ENCODE measurements at places on chromosomes 2 and 18.

GRCh38 chr2:124482044-124482443 is 457.0 kb downstream of the CNTNAP5 start:
- DNase-seq = no peak

DNA sequence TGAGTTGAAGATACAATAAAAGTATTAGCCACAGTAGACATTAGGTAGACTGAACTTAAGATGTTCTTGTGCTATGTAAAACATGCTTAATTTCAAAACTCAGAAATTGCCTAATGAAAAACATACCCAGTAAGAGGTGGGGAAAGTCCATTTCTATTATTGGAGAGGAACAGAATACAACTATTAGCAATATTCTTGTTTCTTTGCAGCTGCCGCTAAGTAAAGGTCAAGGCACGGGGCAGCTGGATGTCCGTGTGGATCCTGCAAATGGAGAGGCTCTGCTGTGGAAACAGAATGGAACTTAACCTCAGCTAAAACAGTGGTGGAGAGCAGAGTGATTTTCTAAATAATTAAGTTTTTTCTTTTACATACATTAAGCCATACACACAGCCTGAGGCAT is 139.2 kb upstream of the ARHGAP28 start:
- no peak for DNase-seq

- DNase-seq = no peak
Measured at GRCh38 chr2:111062417-111062816, 58.3 kb upstream of the BCL2L11 start.

DNA sequence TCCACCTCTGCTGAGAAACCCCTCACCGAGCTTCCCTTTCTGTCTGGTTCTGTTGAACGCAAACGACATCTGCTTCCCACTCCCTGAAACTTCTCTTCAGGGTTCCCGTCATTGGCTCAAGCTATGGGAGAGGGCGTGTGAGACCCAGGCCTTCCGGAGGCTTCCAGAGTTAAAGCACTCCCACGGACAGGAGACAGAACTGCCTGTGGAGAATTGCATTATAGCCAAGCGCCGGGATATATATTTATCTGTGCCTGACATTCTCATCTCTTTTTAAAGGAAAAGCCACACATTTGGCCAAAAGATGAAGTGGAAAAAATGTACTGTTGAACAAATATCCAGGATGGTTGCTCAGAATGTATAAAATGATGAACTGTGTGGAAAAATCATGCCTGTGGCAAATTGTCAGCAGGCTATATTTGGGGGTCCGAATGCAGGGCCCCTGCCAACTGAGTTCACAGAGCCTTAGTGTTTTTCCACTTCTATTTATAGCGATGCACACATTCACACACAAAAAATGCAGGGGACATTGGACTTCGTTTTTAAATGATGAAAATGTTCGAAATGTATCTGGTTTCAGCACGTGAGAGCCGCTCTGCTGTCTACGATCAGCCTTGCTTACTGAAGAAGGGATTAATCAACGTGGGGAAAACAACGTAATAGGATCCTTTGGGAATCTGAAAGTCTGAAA is 59.5 kb downstream of the E2F6 start:
- DNase-seq = no peak

DNA sequence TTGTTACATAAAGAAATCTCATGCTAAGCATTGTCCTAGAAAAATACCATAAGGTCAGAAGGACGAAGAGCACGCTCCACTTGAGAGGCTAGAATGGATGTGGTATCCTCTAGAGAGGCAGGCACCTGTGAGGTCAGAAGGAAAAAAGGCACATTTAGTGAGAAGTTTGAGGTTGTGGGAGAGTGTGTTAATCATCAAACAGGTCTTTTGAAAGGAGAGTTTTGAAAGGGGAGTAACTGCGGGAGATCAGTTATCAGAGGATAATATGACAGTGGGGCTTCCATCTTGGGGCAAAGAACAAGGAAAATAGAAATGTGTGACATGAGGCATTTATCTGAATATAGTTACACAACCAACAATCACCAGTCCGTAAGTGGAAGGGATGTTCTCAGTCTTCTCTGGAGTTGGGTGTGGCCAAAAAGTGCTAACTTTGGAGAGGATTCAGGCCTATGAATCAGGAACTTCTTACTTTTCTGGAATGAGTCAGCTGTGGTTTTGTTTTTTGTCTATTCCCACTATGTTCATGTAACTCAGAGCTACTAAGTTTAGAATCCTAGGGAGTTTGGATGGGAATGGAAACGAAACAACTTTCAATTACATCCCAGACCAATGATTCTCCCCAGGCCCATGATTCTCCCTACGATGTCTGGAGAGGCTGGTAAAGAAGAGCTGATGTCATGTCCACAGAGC is 451.4 kb upstream of the ST6GAL2 start:
- DNase-seq = no peak

- DNase-seq = no peak
Measured at GRCh38 chr2:241494311-241494908, 14.0 kb downstream of the STK25 start.

GRCh38 chr2:155308367-155309009 is 610.0 kb downstream of the KCNJ3 start:
- no peak for DNase-seq

DNA sequence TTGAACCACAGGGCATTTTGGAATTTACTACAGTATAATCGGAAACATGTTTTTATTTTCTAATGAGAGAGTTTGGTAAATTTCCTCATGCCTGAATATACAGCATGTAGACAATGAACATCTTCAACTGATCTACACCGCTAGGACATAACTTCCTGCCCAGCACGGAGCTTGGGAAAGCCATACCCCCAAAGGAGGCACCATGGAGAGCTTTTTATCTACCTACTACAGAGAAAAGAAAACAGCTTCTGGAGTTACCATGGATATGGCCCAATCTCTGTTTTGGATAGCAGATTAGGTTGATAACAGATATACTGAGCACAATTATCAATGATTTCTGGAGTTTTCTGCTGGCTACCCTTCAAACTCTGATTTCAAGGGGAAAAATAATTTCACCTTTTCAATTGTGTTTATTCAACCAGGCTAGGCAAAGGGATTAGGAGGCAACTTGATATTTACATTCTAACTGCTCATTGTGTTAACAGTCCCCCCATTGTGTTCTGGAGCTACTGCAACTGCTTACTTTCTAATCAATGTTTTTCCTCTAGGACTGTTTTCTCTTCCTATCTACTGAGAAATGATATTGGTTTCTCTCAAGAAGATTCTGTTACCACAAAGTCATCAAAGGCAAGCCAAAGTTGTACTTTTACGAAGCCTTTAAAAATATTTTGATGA is 123.0 kb upstream of the ARHGAP28 start:
- DNase-seq = no peak

GRCh38 chr18:70455731-70456130 is 166.9 kb downstream of the SOCS6 start:
- DNase-seq = no peak

GRCh38 chr2:219633276-219634065 is 6.0 kb downstream of the SLC4A3 start:
- no peak for DNase-seq

DNA sequence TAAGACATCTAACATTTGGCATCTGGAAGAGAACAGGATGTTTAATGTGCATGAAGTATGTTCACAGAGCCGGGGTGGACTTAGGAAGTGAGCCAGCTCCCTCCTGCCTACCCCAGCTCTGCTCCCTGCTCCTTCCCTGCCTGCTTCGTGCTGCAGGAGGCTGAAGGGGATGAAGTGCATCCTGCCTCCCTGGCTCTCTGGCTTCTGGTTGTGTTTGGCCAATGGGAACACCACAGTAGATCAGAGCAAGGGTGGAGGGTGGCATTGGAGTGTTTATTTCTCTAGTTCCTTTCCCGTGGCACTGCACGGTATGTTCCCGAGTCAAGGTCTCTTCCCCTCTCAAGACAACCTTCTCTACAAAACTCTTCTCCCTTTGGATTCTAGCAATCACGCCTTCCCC is 379.9 kb downstream of the CLIP4 start:
- DNase-seq = no peak

GRCh38 chr18:44592639-44593038 is 88.0 kb upstream of the SETBP1 start:
- no peak for DNase-seq

- DNase-seq = no peak
Measured at GRCh38 chr2:186308347-186308746, 177.7 kb upstream of the ZC3H15 start.

GRCh38 chr2:152042636-152043615 is 55.9 kb downstream of the CACNB4 start:
- DNase-seq = no peak

- no peak for DNase-seq
Measured at GRCh38 chr2:96540136-96540535, 3.6 kb downstream of the ARID5A start.

DNA sequence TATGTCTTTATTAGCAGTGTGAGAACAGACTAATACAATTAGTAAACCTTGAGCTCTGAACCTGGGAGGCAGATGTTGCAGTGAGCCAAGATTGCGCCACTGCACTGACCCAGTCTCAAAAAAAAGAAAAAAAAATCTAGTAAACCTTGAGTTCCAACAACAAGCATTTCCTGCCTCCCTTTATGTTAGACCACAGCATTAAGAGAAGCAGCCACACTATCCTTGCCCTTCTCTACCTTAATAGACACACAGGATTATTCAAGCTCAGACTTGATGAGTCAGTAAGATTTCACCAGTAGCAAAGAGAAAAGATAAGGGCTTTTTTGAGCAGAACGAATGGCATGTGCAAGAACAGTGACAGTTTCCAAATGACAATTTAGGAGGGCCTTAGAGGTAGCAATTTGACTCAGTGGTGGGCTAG is 18.0 kb upstream of the GLS start:
- no peak for DNase-seq

DNA sequence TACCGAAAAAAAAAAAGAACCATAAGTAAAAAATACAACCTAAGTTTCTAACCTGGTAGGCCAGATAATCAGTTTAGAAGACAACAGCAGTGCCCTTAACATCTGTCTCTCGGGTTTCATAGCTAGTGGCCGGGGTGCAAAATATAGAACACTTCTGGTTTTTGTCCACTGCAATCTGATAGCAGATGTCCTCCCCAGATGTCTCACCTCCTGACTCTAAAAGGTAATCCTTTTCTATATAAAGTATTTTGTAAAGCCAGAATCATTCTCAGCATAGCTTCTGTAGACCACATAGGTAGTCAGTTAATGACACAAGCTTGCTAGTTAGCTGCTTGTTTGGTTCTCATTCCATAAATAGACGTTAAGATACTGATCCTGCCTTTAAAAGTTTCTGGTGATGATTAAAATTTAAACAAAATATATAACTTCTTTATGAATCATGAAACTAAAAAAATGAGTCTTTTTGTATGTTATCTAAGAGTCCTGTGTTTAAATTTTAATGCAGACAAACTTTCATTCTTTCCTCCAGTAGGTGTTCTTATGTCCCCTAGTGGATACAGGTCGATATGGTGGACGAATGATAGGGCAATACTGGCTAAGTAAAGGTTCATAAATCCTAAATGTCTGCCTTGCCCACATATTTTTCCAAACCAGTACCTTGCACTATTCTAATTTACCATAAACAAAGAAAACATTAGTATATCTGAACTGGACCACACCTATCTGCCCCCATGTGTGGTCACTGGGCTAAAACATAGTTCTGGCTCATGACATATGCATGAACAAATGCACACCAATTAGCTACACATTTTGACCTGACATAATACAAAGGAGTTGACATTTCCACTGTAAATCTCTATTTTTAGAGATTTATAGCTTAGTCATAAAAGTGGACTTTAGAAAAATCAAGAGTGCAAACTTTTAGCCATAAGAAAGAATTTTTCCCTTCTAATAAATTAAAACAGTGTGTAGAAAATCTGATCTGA is 171.0 kb downstream of the SRBD1 start:
- no peak for DNase-seq

DNA sequence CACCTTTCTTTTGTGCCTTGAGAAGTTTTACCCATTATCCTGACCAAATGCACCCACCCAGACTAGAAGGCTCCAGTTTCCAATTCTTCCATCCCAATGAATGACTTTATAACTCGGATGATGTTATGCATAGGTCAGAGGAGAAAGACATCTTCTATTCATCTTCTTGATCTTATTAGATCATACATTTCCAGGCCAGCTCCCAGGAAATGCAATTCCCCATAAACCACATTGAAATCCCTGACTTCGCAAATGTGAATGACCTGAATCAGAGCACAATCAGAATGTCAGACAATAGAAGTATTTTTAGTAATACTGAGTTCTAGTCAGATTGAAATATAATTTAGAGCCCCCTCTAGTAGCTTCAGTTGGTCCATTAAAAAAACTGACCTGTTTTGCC is 62.9 kb downstream of the NYAP2 start:
- no peak for DNase-seq

GRCh38 chr2:9712263-9712662 is 81.5 kb upstream of the YWHAQ start:
- DNase-seq = no peak

- no peak for DNase-seq
Measured at GRCh38 chr2:181374781-181375675, 82.2 kb upstream of the ITGA4 start.

GRCh38 chr2:235699576-235699975 is 205.7 kb downstream of the AGAP1 start:
- no peak for DNase-seq

DNA sequence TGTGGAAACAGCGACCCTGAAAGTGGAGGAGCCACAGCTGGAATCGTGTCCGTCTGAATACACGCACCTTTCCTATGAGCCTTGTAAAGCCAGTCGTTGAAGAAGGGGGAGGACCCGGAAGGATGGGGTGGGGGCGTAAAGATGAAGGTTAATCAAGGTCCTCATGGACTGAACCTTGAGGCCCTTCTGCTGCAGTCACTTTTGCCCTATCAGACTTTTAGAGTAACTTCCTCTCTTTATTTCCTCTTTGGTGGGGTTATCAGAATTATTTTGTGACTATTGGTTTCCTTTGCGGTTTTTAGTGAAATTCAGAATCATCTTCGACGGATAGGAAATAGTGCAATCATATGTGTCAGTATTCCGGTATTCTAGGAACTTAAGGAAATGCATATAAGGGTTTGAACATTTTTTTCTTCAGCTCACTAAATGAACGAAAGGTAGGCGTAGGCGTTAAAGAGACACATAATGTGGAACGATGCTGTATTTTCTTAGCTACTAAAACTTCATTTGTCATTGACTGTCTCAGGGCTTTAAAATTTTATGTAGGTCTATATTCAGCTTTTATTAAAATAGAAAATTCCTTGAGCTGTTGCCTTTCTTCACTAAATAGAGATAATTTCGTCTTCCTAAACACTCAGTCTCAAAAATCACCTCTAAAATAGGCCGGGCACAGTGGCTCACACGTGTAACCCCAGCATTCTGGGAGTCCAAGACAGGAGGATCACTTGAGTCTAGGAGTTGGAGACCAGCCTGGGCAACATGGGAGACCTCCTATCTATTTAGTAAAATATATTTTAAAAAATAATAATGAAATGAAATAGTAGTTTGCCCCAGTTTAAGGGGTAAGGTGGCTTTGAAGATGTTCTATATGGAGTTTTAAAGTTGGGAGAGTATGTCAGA is 1.4 kb upstream of the YES1 start:
- no peak for DNase-seq

Measured in stimulated activated CD8-positive, alpha-beta memory T cell treated with anti-CD3 and anti-CD28 coated beads, Interleukin-7, amount 100 ng/mL, for 24 hours (primary cell).